ENCODE measurements at places on chromosomes 16 and 17.

DNA sequence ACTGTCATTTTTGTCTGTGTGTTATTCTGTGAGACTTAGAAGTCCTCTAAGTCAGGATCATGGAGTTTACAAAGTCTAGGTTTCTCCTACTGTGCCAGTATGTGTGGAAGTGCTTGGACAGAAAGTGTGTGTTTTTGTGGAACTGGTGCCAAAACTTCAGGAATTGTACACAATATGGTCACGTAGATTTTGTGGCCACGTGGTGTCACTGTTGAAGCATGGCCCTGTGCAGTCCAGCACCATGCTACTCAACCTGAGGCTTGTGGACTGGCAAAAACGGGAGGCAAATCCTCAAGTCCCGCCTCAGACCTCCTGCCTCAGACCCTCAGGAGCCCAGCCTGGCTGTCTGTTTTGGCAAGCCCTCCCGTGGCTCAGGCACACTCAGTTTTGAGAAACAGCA lies 16.7 kb upstream of the ALKBH5 start:
- no peak for DNase-seq

DNA sequence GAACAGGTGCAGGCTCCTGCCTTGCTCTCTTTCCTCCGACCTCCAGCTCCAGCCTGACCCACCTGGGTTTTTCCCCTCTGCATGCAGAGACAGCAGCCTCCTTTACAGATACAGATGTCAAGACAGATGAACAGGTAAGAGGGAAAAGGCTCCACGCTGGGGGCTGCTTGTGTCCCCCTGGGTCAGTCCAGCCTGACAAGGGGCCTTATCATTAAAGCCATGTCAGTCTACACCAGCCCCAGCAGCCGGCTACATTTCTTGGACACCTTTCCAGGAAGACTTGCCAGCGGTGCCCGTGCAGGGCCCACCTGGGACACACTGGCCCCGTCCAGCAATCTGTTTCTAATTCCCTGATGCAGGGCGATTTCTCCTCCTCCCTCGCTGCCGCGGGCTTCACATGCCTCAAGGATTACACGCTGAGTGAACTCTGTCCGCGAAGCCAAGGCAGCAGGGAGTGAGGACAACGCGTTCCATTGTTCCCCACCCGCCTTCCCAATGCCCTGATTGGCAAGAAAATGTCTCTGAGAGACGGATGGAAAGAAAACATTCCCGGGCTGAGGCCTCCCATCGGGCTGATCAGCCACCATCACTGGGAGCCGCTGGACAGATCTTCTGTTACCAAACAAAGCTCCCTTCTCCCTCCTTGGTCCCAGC lies 184.7 kb downstream of the C16orf95 start:
- no peak for DNase-seq

DNA sequence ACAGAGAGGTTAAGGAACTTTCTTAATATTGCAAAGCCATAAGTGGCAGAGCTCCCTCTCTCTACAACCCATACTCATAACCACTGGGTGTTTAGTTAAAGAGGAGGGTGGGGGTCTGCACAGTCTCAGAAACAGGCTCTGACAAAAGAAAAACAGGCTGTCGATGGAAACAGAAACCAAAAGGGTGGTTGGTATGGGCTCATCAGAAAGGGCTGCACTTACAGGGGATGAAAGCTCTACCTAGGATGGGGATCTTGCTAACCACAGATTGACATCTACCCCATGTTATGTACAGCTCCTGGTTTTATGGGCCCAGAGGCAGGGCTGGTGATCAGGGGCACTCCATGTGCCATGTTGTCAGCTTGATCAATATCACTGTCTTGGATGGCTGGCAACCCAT lies 111.4 kb downstream of the CYLD start:
- no peak for DNase-seq

DNA sequence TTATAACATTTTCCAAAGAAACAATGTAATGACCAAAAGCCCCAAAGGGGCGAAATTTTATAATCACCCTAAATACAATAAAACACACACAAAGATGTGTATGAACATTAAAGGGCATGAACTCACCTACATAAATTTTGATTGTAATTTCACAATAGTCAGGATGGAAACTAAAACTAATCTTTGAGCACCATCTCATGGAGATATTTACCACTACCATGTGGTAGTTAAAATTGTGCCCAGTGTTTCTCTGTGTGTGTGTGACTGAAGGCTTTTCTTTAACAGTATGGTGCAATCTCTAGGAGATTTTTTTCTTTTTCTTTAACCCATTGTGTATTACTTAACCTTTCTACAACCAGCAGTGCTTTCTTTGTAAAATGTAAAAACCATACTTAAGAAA lies 19.7 kb upstream of the MEIOC start:
- DNase-seq, result no peak

DNA sequence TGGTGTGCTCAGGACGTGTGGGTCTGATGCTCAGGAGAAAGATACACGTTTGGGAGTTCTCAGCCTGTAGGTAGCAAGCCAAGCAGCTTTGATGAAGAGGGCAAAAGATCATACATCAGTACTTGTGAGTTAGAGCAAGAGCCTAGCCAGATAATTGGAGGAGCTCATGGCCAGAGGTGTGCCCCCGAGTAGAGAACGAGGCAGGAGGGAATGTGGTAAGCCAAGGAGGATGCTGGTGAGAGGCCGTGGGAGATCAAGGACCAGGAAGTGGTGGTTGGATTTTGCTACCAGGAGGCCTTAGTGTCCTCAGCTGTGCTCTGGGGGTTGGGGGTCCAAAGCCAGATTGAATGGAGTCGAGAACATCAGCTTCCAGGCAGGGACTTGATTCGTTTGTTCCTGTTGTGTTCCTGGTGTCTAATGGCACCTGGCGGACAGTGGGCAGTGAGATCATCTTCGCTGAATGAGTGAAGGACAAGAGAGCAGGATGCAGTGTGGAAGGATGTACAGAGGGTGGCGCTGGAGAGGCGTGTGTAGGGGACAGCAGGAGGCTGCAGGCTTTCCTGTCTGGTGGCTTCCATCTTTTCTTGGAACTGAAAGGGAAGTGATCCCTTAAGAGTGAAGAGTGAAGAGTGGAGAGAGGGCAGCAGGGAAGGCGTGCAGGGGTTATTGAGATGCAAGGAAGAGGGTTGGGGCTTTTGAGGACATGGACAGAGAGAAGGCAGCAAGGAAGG lies 11.6 kb downstream of the FBXL19 start:
- DNase-seq, result peak; percentile 33

DNA sequence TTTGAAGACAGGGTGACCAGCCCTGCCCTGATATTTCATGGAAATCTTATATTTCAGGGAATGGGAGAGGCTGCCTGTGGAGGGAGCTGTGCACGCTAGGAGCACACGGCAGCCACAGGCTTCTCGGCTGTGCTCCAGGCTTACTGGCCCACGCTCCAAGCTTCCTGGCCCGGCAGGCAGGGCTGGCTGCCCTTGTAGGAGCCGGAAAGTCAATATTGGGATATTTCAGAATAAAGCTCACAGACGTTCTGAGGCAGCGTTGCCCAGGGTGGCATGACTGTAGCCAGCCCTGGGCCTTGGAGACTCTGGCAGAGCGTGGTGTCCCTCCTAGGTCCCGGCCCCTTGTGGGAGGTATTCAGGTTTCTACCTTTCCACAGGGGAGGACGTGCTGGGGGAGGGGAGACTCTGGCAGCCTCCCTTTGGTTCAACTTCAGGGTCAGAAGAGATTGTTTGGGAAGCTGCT lies 95.6 kb downstream of the NPIPB11 start:
- no peak for DNase-seq

- no peak for DNase-seq
Observed at GRCh38 chr17:66643815-66644710, 190.9 kb upstream of the CACNG5 start.

GRCh38 chr17:41928693-41929251 lies 1.6 kb upstream of the ODAD4 start:
- DNase-seq, result no peak

DNA sequence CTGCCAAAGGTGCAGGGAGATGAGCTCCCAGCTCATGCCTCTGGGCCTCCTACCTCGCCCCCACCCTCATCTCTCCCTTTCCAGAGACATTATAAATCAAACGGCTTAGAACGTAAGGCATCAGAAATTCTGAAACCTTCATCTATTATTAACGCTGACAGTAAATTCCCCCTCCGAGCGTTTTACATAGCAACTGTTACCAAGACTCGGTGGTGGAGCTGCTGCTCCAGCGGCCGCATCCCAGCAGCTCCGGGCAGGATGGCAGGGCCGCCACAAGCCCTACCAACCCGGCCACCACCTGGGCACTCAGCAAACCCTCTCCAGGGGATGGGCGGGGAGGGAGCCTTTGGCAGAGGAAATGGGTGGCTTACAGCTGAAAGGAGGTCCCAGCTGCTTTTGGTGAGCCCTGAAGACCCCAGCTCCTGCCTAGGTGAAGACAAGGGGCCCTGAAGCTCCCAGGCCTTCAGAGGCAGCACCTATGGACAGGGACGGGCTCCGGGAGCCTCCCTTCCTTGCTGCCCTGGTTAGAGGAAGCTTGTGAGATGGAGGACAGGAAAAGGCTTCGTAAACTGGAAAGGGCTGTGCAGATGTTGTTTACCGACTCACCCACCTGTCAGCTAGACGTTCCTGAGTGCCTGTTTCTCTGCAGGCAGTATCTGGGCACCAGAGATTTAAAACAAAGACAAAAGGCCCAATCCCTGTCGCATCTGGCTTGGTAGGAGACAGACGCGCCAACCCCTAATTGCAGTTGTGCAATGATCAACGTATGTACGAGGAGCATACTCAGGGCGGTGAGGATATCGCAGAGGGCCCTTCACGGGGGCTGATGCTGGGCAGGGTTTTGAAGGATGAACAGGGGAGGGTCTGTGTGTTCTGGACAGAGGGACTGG lies 76.9 kb downstream of the RAI1 start:
- no peak for DNase-seq

DNA sequence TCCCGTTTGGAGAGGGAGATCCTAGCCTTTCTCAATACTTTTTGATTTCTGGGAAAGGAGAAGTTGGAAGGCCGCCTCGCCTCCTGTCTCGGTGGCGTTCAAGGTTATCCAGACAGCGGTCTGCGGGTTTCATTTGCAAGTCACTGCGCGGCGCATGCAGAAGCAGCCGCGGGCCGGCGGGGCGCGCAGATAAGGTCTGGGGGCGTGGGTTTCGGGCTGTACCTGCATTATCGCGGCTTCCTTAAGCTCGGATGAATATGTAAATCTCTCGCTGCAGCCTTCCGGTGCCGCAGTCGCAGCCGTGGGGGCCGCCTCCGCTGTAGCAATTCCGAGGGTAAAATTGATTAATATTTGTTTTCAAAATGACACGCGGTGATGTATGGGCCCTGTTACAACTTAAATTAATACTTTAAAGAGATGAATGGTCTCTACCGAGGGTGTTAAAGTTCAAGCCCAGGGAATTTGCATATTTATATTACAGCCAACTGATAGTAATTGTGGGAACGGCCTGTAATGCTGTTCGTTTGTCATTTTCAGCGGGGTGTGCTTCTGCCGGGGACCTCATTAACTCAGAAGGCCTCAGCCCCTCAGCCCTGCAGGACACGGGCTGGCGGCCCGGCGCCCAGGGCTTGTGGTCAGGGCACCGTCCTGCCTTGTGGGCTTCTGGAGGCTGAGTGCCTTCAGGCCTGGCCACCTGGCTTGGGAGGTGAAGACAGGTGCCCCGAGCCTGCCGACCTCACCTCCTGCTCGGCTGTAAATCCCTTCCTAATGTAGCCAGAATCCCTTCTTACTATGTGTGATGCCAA lies 99.4 kb downstream of the CYLD start:
- DNase-seq, result peak; percentile 27

DNA sequence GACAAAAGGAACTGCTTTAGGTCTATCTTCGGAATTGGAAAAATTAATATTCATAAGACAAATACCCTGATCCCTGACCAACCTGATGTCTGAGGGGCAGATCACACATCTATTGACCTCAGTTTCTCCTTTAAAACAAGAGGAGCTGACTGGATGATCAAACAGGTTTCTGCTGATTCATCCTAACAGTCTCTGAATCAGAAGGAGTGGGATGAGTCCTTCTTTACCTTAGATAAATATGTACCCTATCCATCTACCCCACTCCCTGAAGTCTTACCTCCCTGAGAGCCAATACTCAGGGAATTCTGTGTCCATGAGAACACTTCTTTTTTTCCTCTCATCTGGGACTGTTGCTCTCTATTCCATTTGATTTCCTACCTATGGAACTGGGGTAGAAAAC lies 80.3 kb upstream of the CRHR1 start:
- DNase-seq, result no peak

GRCh38 chr16:52573365-52574299 lies 26.7 kb upstream of the TOX3 start:
- no peak for DNase-seq

GRCh38 chr17:74457146-74457819 lies 9.2 kb upstream of the CD300A start:
- DNase-seq, result peak; percentile 72

DNA sequence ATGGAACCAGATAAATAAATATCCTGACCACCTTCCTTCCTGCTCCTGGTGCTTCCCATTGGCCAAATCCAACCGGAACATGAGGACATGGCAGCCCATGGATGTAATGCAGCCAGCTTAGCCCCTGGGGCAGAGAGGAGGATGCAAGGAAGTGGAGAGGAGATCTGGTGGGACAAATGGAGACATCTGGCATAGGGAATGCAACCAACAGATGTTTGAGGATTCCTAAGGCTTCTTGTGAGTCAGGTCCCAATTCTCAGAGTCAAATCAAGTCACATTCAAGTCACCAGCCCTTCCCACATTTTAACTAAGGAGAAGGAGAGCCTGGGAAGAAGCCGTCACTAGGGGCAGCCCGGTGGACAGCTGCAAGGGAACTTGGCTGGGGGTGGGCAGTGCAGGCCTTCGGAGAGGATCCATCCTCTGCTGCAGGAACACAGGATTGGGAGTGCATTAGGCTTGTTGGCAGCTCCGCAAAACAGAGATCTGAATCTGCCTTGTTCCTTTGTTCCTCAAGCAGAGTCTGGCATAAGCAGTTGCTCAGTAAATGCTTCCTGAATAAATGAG lies 62.8 kb upstream of the HS3ST2 start:
- no peak for DNase-seq

DNA sequence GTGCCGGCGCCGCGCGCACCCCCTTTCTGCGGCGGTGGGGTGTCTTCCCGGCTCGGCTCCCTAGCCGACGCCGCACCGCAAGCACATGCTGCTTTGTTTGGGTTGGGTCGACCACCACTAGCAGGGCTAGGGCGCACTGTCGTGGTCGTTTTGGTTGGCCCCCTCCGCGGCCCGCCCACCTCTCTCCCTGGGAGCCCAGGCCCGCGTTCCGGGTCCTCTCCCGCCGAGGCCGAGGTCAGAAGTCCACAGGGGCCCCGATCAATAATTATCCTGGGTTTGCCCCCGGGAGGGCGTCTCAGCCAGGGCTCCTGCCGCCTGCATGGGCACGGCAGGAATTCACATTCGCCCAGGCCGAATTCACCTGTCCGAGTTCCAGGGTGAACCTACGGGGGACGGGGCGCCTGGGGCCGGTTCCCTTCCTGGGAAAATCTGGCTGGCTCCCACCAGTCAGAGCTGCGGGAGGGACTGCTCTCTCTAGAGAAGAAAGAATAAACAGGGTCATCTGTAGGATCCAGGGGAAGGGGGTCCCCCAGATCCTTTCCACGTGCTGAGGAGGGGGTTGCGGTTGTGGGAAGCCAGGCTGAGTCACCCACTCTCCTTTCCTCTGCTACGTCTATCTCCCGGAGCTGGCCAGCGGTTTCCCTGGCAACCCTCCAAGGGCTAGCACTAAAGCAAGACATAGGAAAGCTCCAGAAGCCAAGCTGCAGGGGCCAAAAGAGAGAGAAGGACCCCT lies 584 bp upstream of the STAT5B start:
- DNase-seq, result no peak
